ENCODE measurements at places on chromosomes 5 and 9. TPM values are rescaled to one million over a fixed set of nuclear protein-coding genes. Genes with fewer than 3 reads are reported as not detected.
A peak's percentile ranks its signal among the peaks of the same experiment; 100 is the strongest.

SV2C gene
- 0.54 TPM for total RNA-seq

ZMAT2 gene
- total RNA-seq: 59.7 TPM

INSL6 gene
- total RNA-seq: not detected

IGFBPL1 gene
- total RNA-seq: 0.38 TPM

DNA sequence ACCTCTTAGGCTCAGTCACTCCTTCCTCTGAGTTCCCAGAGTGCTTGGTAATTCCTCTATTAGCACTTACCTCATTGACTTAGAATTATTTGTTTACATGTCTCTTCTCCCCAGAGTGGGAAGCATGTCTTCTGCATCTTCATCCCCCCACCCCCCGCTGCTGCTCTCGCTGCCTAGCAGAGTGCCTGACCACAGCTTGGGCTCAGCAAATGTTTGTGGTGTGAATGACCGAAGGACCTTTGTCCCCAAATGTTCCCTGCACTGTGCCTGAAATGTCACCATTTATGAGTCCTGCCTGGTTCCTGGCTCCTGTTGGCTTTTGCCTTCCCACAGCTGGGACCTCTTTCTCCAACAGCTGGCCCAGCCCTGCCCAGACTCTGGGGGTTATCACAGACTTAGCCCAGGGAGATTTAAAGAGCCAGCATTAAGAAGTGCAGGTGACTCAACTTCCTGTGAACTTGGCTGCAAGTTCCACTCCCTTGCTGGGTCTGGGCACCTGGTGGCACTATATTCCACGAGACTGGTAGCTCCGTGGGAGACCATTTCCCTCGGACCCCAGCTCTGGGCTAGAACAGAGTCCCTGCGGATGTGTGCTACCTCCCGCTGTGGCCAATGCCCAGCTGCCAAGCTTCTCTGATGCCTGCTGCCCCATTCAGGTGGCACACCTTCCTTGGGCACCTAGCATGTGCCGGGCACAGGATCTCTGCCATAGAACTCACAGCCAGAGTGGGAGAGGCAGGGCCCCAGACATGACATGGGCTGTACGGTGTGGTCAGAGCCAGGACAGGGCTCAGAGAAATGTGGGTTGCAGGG, 1.8 kb upstream of the HMCN2 start:
- no peak for DNase-seq

GRCh38 chr9:78839252-78839651, 542.3 kb downstream of the PSAT1 start:
- no peak for DNase-seq

- DNase-seq: peak; percentile 19
Observed at GRCh38 chr9:115416299-115416698, 298.3 kb upstream of the TNC start.

DNA sequence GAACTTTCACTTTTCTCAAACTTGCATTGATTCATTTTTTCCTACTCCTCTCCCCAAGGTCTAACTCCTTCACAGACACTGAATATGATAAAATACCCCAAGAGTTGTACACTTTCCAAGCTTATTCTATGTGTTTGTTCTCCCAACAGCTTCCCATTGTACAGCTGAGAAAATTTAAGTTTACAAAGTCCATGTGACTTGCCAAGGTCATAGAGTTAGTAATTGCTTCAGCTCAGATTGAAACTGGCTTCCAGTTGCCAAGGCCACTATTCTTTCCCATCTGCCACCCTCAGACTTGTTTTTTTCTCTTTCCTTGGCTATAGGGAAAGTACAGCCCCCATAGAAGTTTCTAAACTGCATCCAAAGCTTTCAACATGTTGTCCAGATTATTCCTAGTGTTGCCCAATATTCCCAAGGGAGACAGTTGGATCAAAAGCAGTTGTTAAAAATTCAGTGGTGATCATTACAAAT, 34.8 kb downstream of the TNFSF8 start:
- no peak for DNase-seq

GRCh38 chr5:118548761-118549720, 439.3 kb downstream of the DTWD2 start:
- no peak for DNase-seq

DNA sequence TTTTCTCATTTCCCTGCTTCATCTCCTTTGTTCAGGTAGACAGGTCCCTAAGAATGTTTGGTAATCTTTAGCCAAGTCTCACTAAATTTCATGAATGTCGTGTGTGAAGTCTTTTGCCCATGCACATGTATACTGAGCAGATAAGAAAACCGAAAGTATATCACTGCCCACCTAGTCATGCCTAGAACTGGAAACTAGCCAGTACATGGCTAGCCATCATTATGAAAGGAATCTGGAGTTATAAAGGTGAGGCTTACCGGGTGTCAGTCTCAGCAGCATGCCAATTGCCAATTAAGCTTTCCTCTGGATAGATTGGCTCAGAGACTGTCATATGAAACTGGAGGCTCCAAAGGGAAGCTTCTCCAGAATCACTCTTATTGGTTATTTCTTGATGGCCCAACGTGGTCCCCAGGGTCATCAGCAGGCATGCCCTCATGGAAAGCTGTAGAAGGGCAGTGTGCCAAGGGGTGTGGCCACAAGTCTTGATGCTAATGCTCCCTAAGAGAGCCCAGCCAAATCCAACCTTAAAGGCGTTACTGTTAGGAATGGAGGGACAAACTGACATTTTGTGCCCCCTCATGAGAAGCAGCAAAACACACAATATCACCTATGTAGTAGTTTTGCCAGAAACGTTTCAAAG, 307.3 kb upstream of the PIK3R1 start:
- peak; percentile 27 for DNase-seq

- no peak for DNase-seq
Observed at GRCh38 chr5:93891491-93892480, 150.4 kb upstream of the POU5F2 start.

GRCh38 chr5:73338256-73339050, 110.1 kb downstream of the FOXD1 start:
- DNase-seq: no peak

GRCh38 chr5:118905196-118905595, 83.2 kb downstream of the DTWD2 start:
- no peak for DNase-seq

GRCh38 chr5:17156463-17156862, 61.0 kb upstream of the BASP1 start:
- no peak for DNase-seq

DNA sequence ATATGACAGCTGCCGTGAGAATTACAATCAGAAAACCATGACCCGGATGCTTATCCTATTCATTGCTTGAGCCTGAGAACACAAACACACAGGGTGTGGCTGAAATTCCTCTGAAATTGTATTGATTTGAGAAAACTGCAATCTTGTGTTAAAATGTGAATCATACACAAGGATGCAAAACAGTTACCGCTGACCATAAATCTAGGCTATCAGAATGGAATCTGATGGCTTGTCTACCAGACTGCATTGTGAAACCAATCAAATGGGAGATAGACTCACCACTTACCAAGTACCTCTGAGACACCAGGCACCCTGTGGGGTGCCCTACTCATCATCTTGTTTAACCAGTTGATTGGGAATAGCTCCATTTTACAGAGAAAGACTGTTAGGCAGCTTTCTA, 188.7 kb upstream of the MSX2 start:
- DNase-seq: no peak

- no peak for DNase-seq
Observed at GRCh38 chr5:63233911-63234310, 655.3 kb downstream of the LRRC70 start.

- peak; percentile 63 for DNase-seq
Observed at GRCh38 chr9:38067859-38068681, 957 bp downstream of the SHB start.

- DNase-seq: no peak
Observed at GRCh38 chr9:111944241-111944866, 47.7 kb downstream of the UGCG start.

DNA sequence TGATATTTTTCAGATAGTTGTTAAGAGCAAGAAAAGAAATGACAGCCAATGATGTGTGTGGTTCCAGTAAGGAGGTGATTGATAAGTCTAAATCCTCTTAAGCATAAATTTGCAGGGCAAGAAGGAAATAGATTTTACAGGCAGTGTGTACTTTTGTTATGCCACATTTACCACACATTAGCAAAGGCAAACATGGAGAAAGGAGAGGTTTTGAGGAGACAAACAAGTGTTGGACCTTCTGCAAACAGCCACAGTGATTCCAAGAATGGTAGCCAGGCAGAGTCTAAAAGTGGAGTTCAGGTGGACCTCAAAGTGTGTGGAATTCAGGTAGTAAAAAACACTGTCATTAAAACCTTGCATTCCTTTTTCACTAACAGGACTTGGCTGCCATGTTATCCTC, 295.9 kb upstream of the ITGA1 start:
- no peak for DNase-seq

GRCh38 chr5:138686668-138687067, 66.6 kb upstream of the CTNNA1 start:
- no peak for DNase-seq

DNA sequence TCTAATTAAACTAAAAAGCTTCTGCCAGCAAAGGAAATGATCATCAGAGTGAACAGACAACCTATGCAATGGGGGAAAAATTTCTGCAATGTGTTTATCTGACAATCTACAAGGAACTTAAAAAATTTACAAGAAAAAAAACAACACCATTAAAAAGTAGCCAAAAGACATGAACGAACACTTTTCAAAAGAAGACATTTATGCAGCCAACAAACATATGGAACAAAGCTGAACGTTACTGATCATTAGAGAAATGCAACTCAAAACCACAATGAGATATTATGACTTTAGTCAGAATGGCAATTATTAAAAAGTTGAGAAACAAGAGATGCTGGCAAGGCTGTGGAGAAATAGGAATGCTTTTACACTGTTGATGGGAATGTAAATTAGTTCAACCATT, 530.4 kb upstream of the DAB2 start:
- no peak for DNase-seq

DNA sequence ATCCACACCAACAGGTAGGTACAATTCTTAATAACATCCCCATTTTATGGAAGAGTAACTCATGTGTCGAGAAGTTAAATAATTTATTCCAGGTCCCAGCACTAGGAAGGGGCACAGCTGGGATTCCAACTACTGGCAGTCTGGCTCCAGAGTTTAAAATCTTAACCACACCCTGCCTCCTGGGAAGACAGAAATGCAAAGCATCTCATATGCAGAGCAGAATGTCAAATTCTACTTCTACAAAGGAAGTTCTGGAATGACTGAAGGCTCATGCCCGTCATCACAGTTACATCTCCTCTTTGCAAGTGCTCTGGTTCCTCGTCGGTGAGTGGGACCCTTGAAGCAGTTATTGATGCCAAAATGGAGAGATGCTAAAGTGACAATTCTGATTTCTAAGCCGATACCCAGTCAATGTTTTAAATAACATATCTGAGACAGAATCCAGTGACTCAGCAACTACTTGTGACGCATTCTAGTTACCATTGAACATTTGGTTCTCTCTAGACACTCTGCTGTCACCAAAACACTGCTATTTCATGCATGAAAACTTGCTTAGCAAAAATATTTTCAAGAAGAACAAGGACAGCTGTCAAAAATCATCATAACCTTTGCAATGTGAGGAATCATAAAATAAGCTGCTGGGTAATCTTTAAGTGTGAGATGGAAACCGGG, 412.7 kb downstream of the CTNND2 start:
- DNase-seq: no peak

GRCh38 chr9:121242219-121242958, 25.6 kb upstream of the GSN start:
- no peak for DNase-seq
